Stimulated activated CD4-positive, alpha-beta T cell treated with anti-CD3 and anti-CD28 coated beads, Interleukin-4, amount 100 ng/mL, for 24 hours (primary cell): ENCODE measurements at places on chromosomes 7 and 10.
A peak's percentile ranks its signal among the peaks of the same experiment; 100 is the strongest.

- DNase-seq: no peak
Measured at GRCh38 chr7:153193144-153193595, 433.6 kb downstream of the ACTR3B start.

DNA sequence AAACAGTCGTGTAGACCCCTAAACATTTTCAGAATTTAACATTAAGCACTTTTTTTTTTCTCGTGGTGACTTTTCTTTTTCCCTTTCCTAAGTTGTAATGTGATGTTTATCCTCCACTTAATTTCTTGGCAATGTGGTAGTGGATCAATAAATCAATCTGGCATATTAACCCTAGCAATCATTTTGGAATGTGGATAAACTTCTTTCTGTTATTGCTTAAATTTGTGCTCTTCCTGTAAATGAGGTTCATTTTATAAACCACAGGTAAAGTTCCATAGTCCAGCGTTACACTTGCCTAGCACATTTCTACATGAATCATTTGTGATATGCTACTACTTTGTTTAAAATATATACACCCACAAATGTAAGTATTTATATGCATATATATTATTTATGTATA, 247.4 kb upstream of the ETV1 start:
- DNase-seq: no peak

DNA sequence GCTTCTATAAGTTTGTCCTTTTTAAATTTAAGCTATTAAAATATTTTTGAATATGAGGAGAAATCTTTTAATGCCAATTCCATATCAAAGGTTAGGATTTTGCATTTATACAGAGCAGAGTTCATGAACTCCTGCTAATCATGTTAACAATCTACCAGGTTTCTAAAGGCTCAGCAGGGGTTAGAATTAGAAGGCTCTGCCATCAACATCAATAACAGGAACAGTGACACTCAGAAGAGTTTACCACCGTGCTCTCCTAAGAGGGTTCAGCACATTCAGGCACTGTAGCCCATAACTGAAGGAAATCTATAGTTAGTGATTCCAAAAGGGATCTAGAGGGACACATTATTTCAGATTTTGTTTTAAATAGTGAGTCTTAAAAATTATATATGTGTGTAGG, 100.1 kb downstream of the HOXA1 start:
- DNase-seq: no peak

- peak; percentile 9 for DNase-seq
Measured at GRCh38 chr7:134548877-134549276, at the start of gene AKR1B15. AKR1B15 (plus strand) TSS chr7:134549110; CDS start chr7:134564620, 15,510 bp downstream.

DNA sequence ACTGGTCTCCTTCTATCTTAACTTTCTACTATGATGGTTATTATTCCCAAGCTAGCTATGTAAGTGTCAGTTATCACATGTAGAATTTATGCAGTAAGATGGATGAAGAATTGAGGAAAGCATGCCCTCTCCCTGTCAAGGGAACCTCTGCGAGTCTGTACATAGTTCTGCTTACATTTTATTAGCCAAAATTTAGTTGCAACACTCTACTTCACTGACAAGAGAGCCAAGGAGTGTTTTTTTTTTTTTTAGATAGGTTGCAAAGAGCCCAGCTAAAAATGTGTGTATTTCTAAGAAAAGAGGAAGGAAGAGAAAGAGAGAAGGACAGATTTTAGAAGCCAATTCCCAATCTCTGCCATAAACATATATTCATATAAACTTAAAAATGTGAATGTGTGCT, 357.7 kb upstream of the LRRN3 start:
- DNase-seq: no peak

DNA sequence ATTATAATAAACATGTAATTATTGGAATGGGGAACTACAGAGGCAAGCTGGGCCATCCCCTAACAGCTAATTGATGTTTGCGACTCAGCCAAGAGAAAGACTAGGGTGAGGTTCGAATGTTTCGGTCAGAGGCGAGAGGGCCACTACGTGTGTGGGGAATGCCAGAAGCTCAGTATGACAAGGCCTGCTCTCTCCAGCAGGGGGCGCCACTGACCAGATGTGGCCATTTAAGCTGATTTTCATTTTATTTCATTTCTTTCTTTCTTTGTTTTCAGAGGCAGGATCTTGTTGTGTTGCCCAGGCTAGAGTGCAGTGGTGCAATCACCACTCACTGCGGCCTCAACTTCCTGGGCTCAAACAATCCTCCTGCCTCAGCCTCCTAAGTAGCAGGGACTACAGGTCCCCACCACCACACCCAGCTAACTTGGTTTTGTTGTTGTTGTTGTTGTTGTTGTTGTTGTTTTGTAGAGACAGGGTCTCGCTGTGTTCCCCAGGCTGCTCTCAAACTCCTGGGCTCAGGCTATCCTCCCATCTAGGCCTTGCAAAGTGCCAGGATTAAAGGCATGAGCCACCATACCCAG, 38.1 kb downstream of the TMEM130 start:
- DNase-seq: peak; percentile 38

DNA sequence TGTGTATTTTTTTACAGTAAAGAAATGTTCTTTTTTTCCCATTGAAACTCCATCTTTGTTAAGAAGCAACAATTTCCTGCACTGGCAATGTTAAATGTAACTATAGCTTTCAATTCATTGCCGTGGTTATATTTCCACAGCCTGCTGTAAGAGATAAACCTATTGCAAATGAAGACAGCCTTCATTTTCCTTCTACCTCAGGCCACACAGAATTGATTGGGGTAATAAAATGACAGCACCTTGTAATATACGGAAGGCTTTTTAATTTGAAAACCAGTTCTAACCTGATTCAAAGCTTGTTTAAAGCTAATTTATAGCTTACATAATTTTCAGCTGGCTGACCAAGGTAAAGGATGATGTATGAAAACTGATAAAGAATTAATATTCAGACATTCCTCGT, 161.9 kb downstream of the PHF14 start:
- DNase-seq: no peak

GRCh38 chr7:30074422-30075030, 46.3 kb downstream of the PLEKHA8 start:
- DNase-seq: no peak

- no peak for DNase-seq
Measured at GRCh38 chr10:11125004-11125403, 107.3 kb downstream of the CELF2 start.

GRCh38 chr10:103224133-103224532, 21.6 kb upstream of the RPEL1 start:
- DNase-seq: no peak

DNA sequence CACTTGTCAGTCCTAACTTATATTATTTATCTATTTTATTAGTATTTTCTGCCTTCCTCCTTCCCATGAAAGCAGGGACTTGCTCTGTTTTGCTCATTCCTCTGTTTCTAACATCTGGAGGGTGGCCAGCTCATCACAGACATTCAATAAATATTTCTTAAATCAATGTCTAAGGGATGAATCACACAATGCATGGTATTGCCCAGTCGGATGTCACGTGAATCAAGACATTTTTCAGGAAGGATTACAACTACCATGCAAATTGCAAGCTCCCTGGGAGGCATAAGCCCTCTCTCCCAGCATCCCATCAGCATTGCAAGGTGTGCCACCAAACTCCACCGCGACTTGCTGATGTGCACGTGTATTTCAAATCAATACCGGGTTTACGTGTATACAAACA, 146.6 kb upstream of the RNF32 start:
- DNase-seq: no peak

DNA sequence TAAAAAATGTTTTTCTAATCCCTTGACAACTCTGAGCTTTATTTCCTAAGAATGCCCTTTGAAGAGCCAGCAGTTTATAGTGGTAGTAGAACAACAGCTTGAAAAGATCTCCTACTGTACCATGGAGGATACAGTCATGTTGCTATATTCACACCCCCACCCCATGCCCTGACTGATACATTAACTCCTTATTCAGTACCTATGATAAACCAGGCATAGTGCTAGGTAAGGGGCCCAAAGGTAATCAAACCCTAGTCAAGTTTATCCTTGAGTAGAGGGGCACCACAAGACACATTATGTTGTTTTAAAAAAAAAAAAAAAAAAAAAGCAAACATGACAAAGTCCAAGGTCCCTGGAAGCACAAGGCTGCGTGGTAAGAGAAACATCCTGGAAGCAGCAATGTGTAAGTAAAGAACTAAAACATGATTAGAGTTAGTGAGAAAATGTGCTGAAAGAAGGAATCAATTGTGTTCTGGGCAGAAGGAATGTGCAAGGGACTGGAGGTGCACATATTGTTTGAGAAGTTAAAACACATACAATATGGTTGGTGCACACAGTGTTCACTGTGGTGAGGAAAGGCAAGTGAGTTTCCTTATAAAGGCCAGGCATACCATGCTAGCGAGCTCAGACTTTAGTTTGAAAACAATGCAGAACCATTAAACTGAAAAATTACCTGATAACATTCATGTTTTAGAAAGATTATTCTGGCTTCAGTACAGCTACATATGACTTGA, 51.2 kb downstream of the PDE1C start:
- DNase-seq: no peak

DNA sequence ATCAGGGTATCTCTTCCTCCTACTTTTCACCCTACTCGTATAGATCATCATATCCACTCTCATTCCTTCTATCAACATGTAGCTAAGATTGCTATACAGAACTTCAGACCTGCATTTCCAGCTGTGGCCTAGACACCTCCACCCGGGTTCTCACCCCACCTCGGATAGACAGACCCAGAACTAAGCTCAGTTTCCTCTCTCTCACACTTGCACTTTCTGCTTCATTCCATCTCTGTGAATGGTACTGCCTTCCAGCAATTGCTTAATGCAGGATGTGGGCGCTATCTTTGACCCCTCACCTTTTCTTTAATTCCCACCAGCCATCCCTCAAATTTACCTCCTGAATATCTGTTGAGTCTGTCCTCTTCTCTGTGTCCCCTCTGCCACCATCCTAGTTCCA, 35.7 kb downstream of the AGK start:
- DNase-seq: no peak

GRCh38 chr7:34842782-34843181, 184.8 kb downstream of the NPSR1 start:
- no peak for DNase-seq

GRCh38 chr7:63925262-63925625, 73.4 kb upstream of the ZNF722 start:
- DNase-seq: peak; percentile 7

DNA sequence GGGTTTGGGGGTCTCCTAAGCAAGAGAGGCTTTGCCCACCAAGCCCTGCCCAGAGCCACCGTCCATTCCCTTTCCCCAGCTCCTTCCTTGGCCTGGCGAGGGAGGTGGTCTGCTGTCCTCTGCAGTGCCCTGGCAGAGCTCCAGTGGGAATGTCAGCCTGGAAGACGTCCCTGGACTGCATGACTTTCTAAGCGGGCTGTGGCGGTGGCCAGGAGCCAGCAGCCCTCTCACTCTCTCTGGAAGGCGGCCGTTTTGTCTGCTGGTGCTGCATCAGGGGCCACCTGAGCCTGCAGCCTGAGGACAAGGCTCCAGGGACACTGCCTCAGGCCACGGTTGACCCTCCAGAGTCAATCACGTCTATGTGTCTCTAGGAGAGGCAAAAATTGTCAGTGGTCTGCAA, 271.0 kb downstream of the SKAP2 start:
- no peak for DNase-seq

DNA sequence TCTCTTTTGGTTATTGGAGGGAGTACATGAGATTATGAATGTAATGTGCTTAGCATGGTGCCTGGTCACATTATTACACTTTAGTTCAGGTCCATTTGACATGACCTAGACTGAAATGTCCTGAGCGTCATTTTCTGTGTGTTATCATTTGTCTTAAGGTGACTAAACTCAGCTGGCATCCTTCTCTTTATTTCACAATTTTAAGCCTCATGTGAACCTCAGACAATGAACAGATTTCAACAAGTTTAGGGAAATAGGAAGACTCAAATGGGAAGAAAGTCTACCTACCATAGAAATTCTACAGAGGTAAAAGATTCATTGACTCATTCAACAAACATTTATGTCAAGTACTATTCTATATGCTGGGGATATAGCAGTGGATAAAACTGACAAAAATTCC, 70.2 kb upstream of the EXOC6 start:
- DNase-seq: no peak

DNA sequence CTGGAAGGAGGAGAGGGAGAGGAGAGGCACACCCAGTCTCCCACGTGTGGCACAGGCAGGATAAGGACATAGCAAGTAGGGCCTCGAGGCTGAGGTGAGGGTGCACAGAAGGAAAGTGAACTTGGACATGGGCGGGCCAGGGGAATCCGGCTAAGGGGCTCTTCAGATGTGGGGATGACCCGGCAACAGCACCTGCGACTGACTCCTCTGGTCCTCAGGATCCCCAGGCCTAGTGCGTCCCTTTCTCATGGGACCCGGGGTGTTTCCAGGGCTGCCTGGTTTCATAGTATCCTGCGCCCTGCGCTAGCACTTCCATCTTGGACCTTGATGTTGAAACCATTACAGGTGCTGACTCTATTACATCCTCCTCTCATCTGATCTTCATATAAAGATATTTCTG, 96.1 kb upstream of the LYZL2 start:
- DNase-seq: no peak

- DNase-seq: no peak
Measured at GRCh38 chr10:5411941-5412276, 448 bp upstream of the NET1 start.

DNA sequence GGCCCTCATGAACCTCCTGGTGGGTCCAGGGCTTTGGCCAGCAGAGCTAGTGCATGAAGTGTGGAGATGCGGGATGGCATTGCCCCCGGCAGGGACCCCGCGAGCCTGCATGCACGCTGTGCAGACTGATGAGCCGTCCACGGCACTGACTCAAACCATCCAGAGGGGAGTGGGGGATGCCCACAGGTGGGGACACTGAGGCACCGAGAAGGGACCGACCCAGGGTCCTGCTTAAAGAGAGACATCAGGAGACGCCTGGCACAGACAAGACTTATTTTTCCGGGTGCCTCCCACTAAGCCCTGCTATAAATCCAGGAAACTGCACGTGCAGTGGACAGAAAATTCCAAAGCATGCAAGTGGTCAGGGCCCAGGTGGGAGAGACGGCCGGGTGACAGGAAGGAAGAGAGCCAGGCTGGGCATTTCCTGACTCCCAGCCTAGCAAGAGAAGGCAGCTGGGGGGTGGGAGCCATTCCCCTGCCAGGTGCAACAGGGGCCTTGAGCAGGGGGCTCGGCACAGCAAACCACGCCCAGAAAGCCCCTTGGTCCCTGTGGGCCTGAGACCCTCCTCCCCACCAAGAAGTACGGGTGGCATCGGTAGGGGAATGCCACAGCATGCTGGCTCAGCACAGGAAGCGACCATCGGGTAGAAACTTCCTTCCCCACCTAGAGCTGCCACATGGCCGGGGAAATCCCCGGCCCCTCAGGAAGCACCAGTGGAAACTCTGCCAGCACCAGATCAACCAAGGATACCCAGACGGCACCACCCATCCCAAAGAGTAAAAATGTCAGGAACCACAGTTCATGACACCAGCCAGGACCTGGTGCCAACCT, 91.5 kb downstream of the FOXL3 start:
- peak; percentile 50 for DNase-seq

DNA sequence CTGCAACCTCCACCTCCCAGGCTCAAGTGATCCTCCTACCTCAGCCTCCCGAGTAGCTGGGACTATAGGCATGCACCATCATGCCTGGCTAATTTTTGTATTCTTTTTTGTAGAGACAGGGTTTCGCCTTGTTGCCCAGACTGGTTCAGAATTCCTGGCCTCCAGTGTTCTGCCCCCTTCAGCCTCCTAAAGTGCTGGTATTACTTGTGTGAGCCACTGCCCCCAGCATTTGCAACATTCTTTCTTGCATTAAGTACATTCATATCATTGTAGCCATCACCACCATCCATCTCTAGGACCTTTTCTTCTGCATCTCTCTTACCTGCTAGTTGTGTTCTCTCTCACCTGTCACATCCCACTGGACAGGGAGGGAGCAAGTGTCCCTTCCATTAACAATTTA, 35.5 kb upstream of the HYAL4 start:
- no peak for DNase-seq

GRCh38 chr10:93997546-93997945, 3.8 kb downstream of the PLCE1 start:
- DNase-seq: no peak
